ENCODE measurements at places on chromosomes 2 and 18.

GRCh38 chr2:2623939-2624338 is 292.9 kb upstream of the MYT1L start:
- DNase-seq = no peak

DNA sequence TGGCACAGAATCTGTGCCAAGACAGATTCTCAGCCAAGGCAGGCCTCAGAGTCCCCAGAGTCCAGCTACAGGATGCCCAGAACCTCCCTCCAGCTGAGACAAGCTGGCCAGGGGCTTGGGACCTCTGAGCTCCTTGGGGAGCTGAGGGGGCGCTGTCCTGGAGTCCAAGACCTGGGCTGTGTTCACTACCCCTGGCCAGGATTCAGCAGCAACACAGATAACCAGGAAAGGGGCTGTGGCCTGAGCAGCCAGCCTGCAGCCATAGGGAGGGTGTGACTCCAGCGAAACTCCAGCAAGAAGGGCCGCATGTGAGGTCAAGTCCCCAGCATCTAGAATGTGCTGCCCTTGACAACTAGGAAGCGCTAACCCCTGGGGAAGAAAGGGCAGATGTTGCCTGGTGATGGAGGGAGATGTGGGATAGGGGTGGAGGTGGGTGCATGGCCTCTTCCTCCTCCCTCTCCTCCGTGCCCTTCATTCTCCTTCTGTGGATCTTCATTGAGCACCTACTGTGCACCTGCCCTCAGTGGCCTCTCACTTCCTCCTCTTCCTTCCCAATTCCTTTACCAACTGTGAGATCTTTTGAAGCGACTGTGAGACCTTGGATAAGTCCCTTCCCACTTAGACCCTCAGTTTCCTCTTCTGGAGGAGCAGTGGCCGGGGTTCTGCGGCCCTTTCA is 7.7 kb upstream of the ARID5A start:
- DNase-seq = no peak

DNA sequence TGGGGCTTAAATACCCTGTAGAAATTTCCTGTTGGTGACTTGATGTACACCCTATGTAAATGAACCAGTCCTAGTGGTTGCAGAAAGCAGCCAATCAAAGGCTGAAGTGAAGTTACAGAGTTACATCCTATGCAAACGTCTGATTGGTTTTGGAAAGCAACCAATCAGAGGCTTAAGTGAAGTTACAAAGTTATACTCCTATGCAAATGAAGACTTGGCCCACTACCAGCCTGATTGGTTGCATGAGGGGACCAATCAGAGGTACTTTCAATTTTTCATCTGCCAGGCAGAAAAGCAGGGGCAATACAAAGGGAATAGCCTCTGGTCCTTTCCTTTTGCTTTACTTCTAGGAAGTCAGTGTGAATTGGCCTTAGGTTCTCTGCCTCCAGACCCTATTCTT is 13.6 kb upstream of the ZNF397 start:
- no peak for DNase-seq

DNA sequence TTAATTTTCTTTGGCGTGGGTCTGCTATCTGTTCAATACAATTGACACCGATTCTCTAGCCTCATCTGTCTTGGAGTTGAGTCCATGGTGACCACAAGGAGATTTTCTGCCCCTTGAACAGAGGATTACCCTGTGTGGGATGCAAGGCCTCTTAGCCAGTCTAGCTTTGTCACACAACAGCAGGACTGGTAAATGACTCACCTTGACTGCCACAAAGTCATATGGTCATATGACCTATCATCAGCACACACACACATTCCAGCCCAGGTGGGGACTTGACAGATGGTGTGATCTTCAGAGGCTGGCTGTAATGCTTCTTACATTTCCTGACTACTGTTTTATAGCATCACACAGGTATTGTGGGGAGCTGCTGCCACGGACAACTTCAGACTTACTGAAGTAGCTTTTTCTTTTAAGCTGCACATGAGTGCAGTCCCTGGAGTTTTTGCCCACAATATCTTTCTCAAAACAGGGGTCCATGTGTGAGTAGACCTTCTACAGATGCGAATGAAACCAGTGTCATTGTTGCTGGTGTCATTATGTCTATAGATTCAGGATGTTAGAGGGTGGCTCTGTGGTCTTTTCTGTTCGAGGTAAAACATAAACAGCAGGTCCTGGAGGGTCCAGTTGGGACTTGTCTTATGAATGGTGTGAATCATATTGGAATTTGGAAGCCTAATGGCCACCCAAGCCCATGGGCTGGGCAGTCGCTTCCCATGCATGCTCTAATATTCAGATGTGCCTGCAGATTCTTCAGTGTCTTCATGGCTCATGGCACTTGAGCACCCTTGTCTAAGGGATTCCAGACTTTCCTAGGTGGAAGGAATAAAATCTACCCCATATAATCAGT is 18.6 kb upstream of the ACOXL start:
- no peak for DNase-seq

GRCh38 chr2:1744446-1745170 is at the start of gene PXDN:
Gene PXDN, minus strand, starts transcription at chr2:1744515. Its CDS starts 60 bp downstream, at chr2:1744455.
- DNase-seq = no peak

DNA sequence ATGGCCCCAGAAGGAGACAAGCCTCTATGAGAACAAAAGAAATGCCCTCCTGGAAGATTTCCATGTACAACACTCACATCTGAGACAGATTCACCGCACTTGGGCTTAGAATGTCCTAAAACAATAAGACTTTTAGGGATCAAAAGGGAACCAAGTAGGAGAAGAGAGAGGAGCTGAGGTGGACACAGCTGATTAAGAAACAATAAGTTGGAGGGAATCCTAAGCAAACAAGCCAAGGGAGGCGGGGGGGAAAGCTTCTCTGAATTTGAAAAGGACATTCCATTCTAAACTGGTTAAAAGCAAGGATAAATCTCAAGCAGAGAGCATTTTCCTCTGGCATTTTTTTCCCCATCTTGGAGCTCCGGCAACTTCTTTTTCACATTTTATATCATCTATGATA is 9.9 kb downstream of the ACVR1 start:
- no peak for DNase-seq

DNA sequence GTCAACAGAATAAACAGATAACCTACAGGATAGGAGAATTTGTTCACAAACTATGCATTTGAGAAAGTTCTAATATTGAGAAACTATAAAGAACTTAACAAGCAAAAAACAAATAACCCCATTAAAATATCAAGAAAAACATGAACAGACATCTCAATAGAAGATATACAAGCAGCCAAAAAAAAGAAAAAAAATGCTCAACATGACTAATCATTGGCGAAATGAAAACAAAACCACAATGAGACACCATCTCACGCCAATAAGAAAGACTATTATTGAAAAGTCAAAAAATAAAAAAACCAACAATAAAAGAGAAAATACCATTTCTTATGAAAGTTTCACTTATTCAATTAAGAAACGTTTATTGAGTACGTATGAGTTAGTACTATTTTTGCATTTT is 800.5 kb downstream of the CBLN2 start:
- no peak for DNase-seq

- no peak for DNase-seq
These were observed 168.5 kb downstream of the SPP2 start for GRCh38 chr2:234219046-234219310.

- no peak for DNase-seq
These were observed 98.7 kb downstream of the GRB14 start for GRCh38 chr2:164522561-164522981.

- DNase-seq = no peak
These were observed 40.5 kb downstream of the ABCG8 start for GRCh38 chr2:43879261-43879660.

DNA sequence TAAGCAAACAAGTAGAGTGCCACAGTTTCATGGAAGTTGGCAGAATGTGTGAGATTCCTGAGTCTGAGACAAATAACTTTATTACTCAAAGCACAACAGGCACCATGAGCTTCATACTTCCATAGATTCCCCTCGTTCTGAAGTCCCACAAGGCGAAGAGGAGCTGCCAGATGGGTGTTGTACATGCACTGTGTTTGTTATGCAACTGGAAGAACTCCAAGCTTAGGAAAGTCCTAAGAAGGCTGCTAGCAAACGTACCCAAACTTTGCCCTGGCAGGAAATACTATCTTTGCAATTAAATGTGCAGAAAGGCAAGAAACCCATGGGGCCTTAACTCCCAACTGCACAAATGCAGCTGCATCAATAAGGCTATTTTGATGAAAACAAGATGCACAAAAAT is 1.6 kb upstream of the GCA start:
- DNase-seq = no peak
